Stimulated activated naive CD8-positive, alpha-beta T cell treated with anti-CD3 and anti-CD28 coated beads, Interleukin-15, amount 100 ng/mL, for 72 hours (primary cell): ENCODE measurements at places on chromosomes 3 and 15.

DNA sequence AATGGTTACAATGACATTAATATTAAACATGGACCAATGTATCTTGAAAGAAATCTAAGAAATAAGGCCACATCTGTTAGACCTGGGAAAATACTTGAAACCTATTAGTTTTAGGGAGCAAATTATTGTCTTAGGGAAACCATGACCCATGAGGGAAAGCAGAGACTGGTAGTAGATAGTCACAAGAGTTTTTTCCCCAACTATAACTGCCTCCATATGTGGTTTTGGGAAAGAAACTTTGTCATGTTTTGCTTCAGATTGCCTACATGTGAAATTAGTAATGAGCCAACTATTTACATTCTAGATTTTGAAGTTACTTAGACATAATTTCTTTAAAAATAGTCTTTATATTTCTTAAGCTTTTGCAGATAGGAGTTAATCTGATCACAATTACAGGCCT lies 474.9 kb downstream of the ROBO2 start:
- no peak for DNase-seq

- DNase-seq = no peak
Observed at GRCh38 chr15:58390655-58391054, 41.1 kb upstream of the LIPC start.

DNA sequence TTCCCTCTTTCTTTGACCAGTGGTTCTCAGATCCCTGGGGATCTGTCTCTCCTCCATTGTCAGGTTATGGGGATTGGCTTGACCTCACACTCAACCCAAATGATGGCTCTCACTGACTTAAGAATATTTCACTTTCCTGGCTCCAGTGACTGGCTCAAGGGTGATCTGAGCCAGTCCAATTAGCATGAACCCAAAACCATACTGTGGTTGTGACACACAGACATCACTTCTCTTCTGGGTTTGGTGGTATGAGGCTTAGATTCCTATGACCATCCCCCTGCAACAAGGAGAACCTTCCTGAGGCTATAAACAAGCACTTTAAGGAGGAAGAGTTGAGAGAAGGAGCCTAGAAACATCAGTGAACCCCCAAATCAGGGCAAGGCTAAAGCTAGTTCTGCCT lies 85.8 kb downstream of the KCNAB1 start:
- no peak for DNase-seq

DNA sequence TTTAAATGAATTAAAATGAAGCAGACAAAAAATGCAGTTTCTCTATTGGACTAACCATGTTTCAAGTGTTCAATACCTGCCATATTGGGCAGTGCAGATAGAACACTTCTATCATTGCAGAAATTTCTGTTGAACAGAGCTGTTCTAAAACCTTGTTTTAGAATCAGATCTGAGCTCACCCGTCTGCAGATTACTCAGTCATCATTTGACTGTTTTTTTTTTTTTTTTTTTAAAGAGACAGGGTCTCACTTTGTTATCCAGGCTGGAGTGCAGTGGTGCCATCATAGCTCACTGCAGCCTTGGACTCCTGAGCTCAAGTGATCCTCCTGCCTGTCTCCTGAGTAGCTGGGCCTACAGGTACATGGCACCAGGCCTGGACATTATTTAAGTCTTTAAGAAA lies 128.7 kb downstream of the APBA2 start:
- no peak for DNase-seq

GRCh38 chr3:33111581-33111980 lies 2.2 kb upstream of the CRTAP start:
- DNase-seq = no peak

DNA sequence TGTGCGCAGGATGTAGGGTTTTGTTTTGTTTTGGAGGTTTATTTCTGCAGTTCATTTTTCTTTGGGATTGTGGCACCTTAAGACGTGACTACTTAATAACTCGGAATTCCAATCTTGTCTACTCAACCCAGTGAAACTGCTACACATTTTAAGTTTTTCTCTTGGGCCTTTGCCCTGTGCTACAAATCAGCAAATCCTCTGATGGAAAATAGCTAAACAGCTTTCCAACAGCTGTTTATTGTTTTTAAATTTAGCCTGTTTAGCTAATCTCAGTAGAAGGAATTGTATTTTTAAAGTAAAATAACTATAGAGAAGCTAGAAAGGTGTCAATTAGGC lies 48.4 kb downstream of the OPA1 start:
- DNase-seq = no peak

- no peak for DNase-seq
Observed at GRCh38 chr3:23741036-23741706, 64.6 kb upstream of the UBE2E1 start.

GRCh38 chr3:143951351-143951971 lies 20.2 kb upstream of the DIPK2A start:
- peak; percentile 20 for DNase-seq

- DNase-seq = no peak
Observed at GRCh38 chr3:52005571-52005986, 9.9 kb upstream of the RPL29 start.

- DNase-seq = no peak
Observed at GRCh38 chr3:160012108-160012507, 23.5 kb downstream of the IL12A start.

- no peak for DNase-seq
Observed at GRCh38 chr15:37872661-37873060, 61.8 kb upstream of the TMCO5A start.

- no peak for DNase-seq
Observed at GRCh38 chr15:31457161-31457560, 130.5 kb downstream of the KLF13 start.

DNA sequence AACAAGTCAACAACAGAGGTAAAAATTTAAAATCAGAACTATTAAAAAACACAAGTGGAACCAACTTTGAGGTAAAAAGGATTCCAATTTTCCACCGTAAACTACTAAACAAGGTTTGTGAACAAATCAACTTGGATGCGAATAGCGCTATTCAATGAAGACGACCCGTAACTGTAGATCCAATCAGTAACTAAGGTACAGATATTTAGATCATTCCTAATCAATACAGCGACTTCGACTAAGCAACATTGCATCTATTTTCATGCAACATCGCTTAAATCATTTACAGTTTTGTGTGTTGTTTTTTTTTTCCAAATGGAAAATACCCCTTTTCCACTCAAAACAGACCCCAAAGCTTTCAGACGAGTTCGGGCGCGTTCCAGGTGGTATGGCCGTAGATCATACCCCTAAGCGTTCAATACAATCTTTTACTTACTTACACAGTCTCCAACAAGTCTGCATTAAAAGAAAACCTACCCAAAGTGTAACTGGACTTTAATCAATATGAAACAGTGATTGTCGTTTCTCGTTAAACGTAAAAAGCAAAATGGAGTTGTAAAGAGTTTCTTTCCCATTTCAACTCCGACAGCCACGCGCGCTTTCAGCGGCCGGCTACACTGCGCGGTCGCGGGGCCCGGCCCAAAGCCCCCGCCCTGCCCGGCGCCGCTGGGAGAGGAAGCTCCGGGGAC lies 786 bp downstream of the RHOA start:
- DNase-seq = no peak

DNA sequence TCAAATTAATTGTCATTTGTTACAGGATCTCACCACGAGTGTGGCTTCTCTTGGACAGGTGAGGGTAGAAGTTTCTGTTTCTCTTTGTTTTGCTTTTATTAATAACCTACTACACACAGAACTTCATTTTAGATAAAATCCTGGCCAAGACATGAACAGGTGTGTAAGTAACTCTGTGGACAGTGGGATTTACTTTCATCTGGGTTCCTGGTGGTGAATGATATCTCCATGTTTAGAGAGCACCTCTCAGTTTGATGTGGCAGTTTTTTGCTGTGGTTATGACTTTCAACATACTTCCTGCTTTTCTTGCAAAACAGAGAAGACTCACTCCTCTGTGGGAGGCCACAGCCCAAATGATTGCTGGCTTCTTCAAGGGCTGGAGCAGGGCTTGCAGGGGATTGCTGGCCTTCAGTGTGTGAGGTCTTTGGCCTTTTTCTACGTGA lies 71.1 kb upstream of the XCR1 start:
- peak; percentile 60 for DNase-seq

DNA sequence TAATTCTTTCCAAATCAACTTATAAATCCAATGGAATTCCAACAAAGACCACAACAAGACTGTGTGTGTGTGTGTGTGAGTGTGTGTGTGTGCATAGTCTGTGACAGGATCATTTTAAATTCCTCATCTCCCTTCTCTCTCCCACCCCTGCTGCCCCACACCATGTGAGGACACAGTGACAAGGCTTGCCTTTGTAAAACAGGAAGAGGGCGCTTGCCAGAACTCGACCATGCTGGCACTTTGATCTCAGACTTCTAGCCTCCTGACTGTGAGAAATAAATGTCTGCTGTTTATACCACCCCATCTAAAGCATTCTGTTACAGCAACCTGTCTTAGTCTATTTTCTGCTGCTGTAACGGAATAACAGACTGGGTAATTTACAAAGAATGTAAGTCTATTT lies 99.1 kb downstream of the NSMCE3 start:
- DNase-seq = no peak

DNA sequence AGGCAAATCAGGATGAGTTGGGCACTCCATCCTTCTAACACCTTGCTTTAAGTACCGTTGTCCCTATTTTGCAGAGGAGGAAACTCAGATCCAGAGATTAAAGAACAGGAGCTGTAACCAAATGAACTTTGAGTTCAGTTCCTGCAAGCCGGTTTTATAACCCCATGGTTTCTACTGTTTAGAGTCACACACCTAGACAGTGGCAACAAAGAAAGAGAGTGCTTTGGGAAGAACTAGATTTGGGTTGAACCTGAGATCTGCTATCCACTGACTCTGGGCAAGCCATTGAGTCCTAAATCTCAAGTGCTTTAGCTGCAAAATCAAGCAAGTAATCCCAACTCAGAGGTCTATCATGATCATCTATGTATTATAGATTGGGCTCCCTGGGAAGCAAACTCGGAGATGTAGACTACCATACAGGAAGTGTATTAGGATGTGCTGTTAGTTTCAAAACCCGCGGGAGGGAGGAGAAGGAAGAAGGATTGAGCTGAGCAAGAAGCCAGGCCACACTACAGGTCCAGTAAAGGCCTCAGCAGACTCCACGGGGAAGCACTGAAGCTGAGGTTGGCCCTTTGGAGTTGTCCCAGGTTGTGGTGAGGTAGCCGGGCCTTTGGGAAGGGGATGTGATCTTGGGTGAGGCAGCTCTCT lies 42.2 kb downstream of the SRGAP3 start:
- DNase-seq = no peak

DNA sequence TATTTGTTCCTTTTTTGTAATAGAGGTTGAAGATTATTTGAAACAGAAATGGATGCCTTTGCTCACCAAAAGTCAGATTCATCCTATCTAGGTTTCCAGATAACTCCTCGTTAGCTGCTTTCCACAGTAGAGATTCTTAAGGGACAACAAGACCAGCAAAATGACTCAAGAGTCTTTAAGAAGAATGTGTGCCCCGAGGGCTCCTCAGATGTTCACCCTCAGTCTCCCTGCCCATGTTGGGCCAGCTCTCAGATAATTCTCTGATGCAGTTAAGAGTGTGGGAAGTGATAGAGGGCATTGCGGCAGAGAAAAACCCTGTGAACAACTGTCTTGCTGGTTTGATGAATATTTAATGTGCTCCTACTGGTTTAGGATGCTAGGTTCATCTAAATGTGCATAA lies 251.1 kb downstream of the PTPRG start:
- no peak for DNase-seq

- DNase-seq = no peak
Observed at GRCh38 chr3:39819899-39820298, 10.5 kb downstream of the MYRIP start.

DNA sequence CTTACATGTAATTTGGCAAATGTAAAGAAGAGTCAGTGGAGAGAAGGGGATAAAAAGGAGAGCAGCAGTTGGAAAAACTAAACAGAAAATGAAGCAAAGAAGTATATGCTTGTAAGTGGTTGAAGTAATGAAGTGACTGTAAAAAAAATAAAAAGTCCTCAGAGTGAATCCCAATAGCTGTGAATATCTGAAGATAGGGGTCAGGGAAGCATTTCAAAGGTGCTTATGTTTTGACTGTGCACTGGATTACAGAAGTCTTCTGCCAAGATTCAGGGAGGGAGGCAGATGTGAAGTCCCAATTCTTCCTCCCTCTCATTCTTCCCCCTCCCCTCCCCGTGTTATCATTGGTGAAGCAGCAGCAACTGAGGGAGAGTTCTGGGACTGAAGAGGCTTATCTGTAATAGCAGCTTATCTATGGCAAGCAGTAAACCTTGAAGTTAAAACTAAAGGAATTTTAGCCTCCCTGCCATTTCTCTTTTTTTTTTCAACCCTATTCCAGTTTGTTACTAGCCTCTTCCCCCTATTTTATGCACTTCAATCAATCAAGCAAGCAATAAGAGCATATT lies 597.9 kb downstream of the IGSF11 start:
- DNase-seq = no peak

DNA sequence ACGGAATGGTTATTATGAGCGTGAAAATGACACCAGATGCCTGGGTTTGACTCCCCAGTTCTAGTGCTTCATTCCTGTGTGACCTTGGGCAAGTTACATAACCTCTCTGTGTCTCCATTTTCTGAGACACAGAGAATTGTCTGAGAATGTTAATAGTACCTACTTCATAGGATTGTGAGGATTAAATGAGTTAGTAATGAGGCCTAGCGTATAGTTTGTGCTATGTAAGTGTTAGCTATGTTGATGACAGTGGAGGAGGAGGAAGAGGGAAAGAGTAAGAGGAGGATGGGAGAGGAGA lies 150.3 kb downstream of the MEGF11 start:
- DNase-seq = no peak

GRCh38 chr15:34591306-34591705 lies 7.9 kb upstream of the GOLGA8B start:
- DNase-seq = no peak

DNA sequence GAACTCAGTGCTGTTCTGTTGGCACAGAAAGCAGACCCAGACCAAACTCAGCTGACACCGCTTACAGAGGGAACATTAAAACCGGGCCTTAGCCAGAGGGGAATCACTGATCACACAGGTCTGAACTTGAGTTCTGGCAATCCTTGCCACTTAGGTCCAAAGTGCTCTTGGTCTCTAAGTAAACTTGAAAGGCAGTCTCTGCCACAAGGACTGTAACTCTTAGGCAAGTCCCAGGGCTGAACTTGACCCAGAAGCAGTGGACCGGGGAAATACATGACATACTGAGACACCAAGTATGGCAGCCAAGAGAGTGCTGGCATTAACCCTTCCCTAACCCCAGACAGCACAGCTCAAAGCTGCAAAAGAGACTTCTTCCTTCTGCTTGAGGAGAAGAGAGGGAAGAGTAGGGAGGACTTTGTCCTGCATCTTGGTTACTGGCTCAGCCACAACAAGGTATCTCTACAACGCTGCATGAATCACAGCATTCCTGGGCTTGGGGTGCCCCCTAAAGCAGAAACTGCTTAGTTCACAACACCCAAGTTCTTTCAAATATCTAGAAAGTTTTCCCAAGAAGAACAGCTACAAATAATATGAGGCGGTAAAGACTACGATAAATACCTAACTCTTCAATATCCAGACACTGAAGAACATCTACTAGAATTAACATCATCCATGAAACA lies 32.5 kb downstream of the NAALADL2 start:
- no peak for DNase-seq

- no peak for DNase-seq
Observed at GRCh38 chr15:77865106-77865610, 212.4 kb downstream of the TBC1D2B start.
